ENCODE measurements at places on chromosomes 1 and 21. TPM values are rescaled to one million over a fixed set of nuclear protein-coding genes. Genes with fewer than 3 reads are reported as not detected.
A peak's percentile ranks its signal among the peaks of the same experiment; 100 is the strongest.

The SWT1 gene
- total RNA-seq: 5.7 TPM

GRCh38 chr21:33432496-33432895 is 29.3 kb downstream of the IFNGR2 start:
- no peak for DNase-seq

DNA sequence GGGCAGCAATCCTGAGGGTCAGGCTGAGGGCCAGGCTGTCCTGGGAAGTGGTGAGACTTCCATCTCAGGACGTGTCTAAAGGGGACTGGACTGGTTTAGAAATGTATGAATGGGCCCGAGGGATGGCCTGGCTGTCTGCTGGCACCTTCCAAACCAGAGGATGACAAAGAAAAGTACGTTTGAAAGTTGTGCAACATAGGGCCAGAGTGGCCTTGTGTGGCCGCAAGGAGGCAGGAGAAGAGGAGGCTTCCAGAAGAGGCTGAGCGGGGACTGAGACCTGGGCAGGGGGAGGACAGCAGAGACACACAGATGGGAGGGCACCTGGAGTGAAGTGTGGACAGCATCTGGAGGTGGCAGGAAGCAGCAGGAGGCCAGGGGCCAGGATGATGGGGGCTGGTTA is 2.6 kb upstream of the SYTL1 start:
- DNase-seq: no peak

DNA sequence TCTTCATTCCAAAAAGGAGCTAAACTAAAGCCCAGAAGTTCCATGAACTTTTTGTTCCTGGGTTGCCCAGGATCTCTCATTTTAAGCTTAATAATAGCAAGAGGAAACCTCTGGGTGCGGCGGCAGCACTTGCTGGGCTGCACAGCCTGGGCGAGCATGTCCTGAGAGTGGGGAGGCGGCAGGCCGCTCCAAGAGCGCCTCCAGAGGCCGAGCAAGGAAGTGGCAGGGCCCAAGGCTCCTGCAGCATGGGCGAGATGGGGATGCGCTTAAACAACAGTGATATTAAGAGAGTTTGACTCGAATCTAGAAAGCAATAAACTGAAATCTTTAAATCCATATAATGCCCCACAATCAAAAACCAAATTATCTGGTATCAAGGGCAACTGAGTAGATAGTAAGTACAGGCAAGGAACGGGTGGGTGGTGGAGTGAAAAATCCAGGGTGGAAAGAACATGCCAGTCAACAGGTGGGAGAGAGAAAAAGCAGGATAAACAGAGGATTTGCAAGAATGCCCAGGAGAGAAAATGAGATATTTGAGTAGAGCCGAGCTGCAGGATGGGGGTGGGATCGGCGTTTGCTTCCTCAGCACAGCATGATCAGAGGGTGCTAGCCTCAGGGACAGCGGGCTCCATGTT is 14.1 kb upstream of the TNR start:
- peak; percentile 29 for DNase-seq

GRCh38 chr1:6969762-6970161 is 184.5 kb downstream of the CAMTA1 start:
- DNase-seq: no peak

- no peak for DNase-seq
Observed at GRCh38 chr1:150530491-150531159, 15.1 kb downstream of the FALEC start.

DNA sequence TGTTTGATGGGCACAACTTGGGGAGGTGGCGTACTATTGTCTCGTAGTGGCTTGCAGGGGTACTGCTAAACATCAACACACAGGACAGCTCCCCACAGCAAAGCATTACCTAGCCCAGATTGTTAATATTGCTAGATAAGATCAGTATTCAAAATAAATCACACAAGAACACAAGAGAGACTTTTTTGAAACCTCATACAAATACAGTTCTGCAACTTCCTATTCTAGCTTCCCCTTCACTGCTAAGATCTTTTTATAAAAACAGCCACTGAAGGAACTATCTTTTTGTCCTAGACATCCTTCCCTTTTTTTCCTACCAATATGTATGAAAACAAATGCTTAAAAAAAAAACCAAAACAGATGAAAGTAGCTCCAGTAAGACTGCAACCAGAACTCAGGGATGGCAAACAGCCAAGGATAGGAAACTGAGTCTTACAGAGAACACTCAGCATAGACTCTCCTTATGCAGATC is 137.8 kb upstream of the KRTAP19-8 start:
- no peak for DNase-seq

DNA sequence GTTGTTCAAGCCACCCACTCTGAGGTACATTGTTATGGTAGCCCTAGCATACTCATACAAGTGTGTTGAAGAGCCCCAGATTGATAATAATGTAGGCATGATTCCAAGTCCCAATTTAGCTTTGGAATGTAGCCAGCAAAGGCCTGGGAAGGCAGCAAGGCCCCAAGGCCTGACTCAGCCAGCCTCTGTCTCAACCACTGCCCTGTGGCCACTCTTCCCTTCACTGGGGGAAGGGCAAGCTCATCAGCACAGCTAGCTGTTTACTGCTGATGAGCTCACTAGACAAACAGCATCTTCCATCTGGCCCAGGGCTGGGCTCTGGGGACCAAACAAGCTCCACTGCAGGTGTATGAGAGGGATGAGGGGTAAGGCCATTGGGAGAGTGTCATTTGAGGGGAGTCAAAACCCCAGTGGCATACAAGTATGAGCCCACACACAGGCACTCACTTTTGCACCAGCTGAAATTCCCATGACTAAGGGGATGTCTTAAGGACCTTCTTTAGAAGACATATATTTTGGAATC is 2.2 kb upstream of the IRF6 start:
- peak; percentile 71 for DNase-seq

DNA sequence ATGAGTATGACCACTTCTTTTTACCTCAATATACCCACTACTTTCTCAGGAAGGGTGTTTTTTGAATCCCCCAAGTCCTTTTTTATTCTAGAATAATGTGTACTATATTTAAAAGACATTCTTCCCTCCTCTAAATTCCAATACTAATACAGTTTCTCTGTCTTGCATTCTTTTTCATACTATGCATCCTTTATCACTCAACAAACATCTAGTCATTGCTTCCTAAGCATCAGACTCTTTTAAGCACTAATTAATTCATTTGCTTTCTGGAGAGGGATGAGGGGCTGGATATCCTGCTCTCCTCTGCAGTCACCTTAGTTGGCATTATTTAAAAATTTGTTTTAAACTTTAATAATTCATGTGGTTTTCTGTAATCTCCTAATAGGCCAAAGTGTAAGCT is 838.8 kb downstream of the KCNT2 start:
- DNase-seq: no peak

- DNase-seq: no peak
Observed at GRCh38 chr21:45695086-45695485, 51.6 kb downstream of the PCBP3 start.

DNA sequence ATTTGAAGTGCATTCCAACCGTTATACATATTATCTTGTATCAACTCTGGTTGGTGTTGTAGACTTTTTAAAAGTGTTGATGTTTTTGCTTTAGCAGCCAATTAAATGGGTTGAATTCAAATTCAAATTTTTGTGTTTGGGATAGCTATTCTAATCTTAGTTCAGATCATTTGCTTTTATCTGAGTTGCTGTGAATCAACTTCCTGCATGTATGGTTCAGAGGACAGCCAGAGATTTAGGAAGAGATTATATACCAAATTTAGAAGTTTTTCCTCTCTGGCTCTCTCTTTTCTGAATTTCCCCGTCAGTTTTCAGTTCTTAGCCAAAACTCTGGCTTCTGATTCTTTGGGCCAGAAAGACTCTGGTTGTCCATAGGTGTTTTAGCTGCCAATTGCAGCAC is 415.5 kb downstream of the NUF2 start:
- DNase-seq: no peak

DNA sequence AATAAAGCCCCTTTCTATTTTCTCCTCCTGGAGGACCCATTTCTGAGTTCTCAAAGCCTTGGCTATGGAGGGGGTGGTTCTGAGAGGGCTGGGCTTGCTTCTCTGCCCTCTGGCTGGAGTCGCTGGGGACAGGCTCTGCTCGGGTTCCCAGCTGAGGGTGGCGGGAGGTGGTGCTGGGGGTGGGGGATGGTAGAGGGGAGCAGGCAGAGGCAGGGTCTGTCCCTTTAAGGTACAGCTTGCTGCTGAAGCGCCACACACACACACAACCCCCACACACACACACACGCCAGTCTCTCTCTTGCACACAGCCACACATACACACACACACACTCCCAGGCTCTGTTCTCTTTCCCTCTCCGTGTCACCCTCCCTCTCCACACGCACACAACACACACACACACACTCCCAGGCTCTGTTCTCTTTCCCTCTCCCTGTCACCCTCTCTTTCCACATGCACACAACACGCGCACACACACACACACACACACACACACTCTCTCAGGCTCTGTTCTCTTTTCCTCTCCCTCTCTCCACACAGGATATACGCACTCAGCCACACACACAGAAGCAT is 69.8 kb upstream of the SSBP3 start:
- no peak for DNase-seq

All from colonic mucosa (tissue), 4 donors.